Astrocyte of the cerebellum (primary cell): ENCODE measurements at places on chromosomes 2 and 18.

- DNase-seq: no peak
These were observed 16.7 kb upstream of the ADGRF3 start for GRCh38 chr2:26363323-26363722.

DNA sequence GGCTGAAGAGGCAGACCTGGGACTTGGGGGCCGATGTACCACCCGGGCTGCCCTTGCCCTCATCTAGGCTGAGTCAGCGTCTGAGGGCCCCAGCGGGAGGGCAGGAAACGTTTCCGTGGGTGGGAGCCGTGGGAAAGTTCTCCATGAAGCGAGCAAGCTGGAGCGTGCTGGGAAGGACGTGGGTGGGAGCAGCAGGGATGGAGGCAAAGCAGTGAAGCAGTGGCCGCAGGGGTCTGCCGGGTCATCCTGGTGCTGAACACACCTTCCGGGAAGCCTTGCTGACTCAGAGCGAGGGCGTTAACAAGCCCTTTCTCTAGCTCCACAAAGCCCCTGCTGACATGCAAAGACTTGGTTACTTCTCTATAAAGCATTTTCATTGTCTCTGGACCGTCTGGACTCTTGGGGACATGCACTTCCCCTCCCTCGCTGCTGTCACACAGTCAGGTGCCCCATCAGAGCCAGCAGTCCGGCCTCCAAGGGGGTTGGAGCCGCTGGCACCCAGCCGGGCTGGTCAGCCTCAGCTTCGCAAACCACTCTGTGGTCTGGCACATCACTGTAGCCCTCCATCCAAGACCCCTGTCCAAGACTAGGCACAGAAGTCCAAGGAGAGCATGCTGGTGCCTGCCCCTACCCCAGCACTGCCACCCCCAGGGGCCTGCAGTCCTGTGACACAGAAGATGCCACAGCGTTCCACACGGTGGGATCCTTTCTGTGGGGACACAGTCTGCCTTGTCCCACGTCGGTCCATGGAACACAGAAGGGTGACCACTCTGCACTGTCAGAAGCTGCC lies 115.1 kb upstream of the GPC1 start:
- DNase-seq: peak; percentile 63

DNA sequence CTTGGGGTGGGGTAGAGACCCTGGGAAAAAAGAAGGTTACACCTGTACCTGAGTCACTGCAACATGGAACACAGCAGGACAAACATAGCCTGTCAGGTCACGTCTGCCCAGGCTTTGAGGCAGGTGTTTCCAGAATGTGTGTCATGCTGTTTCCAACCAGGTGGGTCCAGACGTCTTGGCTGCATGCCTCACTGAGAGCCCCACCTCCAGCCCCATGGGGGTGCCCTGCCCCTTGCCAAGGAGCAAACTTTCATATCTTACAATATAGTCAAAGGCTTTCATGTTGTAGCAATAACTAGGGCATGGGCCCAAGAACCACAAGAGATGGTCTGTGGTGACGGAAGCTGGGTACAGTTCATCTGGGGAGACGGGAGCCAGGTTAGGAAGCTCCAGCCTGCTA lies 499.7 kb downstream of the BCL11A start:
- no peak for DNase-seq

- no peak for DNase-seq
These were observed 641.7 kb upstream of the NRXN1 start for GRCh38 chr2:51673628-51674027.

DNA sequence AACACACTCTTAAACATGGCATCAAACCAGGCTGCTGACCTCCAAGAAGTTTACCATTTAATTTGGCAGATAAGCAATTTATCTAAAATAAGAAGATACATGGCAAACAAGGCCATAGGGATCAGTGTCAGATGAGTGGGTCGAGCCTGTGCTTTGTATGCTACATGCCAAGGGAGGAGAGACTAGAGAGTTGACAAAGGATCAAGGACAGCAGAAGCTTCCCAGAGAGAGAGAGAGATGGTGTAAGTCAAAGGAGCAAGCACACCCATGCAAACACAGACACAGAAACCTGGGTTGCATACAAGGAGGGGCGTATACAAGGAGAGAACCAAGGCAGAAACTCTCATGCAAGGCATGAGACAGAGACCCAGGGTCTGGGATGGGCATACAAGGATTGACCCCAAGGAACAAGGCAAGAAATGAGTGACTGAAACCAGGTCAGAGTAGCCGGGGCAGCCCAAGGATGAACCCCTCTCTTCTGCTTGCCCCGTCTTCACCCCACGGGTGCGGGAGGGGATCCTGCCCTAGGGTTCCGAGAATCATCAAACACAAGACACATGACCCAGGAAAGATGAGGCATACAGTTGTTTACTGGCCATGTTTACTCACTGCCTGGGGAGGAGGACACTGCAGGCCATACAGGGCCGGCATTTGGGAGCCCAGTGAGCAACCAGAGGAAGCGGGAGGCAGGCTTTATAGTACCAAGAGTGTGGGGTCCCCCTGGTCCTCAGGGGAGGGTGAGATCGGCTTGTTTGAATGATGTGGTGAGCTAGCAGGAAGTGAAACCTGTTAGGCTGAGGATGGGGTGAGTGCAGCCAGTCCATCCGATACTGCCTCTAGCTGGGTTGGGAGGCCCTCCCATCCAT lies 529.2 kb upstream of the ID2 start:
- no peak for DNase-seq

- DNase-seq: no peak
These were observed 58.5 kb downstream of the HS1BP3 start for GRCh38 chr2:20592106-20593071.

DNA sequence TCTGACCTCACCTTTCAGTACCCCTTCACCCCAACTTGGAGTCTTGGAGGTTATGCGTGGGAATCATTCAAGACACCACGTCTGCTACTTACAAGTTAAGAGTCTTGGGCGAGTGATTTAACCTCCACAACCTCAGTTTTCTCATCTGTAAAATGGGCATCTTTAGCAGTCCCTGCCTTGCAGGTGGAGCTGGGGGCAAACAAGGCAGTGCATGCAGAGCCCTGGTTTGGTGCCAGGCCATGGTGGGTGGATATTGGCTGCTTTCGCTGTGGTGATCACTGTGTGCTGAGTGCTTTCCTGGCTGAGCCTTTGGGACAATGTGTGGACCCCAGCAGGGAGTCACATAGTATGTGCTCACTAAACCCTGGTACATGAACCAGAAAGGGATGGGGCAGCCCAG lies 20.4 kb upstream of the PTMA start:
- DNase-seq: no peak

DNA sequence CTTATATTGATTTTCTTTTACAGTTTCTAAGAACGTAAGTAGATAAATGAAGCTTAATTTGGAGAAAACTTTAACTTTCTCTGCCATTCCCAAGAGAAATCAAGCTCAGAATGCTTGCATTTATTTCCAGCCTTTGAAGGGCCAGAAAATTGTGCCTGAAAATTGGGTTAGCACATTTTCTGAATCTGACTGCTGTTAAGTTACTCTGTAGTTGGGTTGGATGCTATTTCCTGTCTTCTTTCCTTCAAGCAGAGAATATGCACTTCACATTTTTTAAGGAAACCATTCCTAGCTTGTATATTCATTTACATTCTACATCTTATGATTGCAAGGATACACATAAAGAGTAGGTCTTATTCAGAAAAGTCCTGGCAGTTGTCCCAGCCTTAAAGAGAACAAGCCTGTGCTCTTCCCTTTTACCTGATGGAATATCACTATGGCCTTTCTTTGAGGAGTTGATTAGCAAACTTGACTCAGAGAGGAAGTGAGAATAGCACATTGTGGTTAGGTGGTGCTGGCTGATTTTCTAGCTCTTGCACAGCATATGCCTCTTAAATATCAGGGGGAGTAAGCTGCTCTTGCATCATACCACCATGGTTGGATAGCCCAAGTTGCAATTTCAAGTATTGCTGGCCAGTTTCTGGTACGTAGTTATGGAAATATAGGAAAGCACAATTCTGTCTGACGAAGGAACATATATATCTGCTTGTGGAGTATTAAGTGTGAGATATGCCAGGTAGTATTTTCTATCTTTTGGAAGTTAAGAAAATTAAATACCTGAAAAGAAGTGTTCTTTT lies 133.7 kb downstream of the COMMD1 start:
- peak; percentile 13 for DNase-seq

DNA sequence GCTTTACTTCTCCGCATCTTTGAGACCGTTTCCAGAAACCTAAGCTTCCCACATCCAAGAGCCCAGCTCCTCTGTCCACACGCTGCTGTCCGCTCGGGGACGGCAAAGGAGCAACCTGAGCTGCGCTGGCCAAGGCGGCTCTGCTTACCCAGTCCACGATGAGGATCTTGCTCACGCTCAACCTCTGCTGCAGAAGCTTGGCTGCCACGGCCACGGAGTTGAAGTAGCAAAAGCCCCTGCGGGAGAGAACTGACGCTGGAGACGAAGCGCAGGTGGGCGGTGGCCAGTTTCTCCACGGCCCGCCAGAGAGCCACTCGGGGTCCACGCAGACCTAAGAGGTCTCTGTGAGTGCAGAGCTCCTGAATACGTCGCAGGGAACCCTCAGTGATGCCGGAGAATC lies 236.1 kb downstream of the TWIST2 start:
- DNase-seq: no peak

- no peak for DNase-seq
These were observed 38.3 kb upstream of the ITGB6 start for GRCh38 chr2:160238392-160238791.

DNA sequence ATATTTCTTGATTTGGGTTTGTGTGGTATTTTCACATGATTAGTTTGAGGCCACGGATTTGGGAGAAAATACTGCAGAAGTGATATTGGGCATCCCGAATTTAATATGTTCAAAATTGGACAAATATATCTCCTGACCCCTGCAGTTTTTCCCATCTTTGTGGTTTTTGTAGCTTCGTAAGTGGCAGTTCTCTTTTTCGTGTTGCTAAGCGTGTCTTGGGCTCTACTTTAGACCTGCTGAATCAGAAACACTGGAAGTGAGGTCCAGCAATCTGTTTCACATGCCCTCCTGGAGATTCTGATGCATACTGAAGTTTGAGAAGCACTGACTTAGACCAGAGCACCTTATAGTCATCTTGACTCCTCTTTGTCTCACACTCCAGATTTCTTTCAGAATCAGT lies 98.3 kb downstream of the EPB41L5 start:
- DNase-seq: no peak

GRCh38 chr18:8874872-8875271 lies 169.5 kb downstream of the MTCL1 start:
- DNase-seq: no peak

- no peak for DNase-seq
These were observed 38.0 kb downstream of the EHBP1 start for GRCh38 chr2:62743506-62743905.

DNA sequence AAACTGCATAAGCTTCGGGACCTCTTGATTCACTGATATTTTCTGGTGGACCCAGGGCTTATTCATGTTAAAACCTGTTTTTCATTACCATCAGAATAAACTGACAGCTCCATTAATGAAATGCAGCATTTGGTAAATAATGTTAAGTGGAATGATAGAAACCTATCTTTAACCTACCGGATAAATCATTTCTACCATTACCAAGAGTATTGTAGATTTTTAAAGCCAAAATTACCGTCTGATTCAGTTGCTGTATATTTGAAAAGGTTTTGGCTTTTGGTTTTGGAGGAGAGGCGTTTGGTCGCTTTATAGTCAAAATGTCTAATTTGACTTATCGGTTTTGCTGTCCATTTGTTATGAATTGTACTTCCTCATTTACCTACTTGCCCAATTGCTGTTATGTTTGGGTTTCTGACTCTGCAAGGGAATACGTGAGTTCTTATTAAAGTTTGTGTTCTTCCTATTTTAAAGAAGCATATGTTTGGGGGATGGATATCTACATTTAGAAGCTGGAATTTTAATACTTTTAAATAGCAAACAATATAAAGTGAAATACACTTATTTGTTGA lies 1.0 kb upstream of the CUL3 start:
- DNase-seq: no peak

GRCh38 chr2:112864072-112864471 lies 27.5 kb upstream of the IL1B start:
- DNase-seq: no peak

DNA sequence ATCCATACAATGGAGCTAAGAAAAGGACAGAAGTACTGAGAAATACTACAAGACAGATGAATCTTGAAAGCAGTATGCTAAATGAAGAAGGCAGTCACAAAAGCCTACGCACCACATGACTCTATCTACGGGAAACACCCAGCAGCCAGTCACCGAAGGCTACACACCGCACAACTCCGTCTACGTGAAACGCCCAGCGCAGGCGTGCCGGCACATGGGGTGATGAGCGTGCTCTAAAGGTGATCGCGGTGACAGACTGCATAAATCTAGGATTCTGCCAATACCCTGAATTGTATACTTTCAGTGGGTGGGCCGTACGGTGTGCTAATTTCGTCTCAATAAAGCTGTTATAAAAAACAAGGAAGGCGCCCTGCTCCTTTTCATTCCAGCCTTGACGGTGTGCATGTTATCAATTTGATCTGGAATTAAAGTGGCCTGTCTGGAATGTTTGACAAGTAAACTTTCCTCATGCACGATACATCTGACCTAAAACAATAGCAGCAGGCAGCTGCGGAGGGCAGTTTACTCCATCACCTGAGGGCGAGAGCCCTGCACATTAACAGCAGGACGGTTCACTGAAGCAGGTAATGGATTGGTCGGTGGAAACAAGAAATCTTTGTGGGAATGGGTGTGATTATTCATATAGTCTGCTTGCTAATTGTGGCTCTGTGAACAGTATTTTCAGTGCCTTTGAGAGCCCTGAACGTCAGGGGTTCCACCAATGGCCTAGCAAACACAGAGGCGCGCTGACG lies 86.2 kb upstream of the SALL3 start:
- DNase-seq: no peak
